Amniotic epithelial cell (primary cell): ENCODE measurements at places on chromosomes 4 and X.

GRCh38 chrX:44082829-44083228, 109.6 kb upstream of the NDP start:
- no peak for DNase-seq

DNA sequence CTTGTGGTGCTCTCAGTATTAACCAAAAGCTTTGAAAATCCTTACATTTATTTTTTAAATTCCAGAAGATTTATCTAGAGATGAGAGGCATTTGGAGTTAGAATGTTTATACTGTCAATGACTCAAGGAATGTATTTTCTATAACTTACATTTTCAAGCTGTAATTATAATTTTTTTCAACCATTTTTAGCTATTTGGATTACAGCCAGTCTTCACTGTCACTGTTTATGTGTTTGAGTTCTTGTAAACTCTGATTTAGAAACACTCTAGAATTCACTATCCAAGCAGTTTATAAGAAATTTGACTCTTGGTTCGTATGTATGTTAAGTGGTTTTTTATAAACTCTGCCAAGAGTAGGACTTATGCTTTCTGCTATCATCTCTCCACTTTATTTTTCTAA, 36.7 kb upstream of the GUCY1A1 start:
- DNase-seq = no peak

DNA sequence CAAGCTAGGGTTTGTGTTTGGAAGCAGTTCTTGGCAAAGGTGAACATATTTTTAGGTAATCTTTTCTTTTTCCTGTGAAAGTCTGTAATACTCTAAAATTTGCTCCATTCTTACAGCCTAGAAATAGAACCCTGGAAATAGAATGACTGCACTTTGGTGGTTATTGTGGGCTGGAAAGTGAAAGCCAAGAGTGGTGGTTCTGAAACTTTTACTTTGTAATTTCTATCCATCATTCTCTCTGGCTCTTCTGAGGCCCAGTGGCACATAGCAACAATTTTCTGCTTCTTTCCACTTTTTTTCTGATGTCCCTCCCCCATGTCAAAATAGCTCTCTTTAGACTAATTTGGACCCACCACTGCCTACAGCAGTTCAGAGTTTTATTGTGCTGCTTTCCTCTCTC, 300.4 kb upstream of the RPS6KA3 start:
- DNase-seq = no peak

- DNase-seq = no peak
These were observed 2183.9 kb upstream of the TENM3 start for GRCh38 chr4:180059216-180059881.

- DNase-seq = peak; percentile 55
These were observed 895 bp downstream of the USP51 start for GRCh38 chrX:55488593-55489313.

- DNase-seq = no peak
These were observed 33.1 kb downstream of the SLC7A11 start for GRCh38 chr4:138209094-138209493.

DNA sequence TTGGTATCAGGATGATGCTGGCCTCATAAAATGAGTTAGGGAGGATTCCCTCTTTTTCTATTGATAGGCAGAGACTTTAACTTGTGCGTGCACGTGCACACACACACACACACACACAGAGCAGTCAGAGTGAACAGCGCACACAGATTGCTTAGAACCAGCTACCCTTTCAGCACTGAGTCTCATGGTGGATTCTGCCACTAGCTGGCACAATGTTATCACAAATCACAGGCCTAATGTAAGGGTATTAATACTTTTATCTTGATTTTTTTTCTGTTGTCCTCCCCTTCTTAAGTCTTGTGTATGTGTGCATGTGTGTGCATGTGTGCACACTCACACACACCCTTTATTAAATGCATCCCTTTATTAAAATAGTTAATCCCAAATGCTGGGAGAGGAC, 53.2 kb downstream of the HADH start:
- DNase-seq = no peak

DNA sequence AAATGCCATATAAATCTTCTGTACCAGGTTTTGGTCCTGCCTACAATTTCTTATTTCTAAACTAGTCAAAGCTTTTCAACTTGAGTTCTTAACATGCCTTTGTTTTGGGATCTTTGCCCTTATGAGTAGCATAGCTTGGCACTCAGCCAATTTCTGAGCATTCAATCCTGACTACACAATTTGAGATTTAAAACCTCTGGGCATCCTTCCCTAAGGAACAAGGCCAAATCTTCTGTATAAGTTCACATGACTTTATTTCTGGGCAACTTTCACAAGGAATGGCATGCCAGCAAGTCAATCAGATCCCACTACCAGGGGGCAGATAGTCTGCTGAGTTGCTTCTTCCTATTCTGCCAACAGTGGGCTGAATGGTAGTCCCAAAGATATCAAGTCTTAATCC, 254.2 kb downstream of the ADAMTS3 start:
- DNase-seq = peak; percentile 64

GRCh38 chr4:139540632-139541031, 15.4 kb downstream of the SETD7 start:
- DNase-seq = no peak

DNA sequence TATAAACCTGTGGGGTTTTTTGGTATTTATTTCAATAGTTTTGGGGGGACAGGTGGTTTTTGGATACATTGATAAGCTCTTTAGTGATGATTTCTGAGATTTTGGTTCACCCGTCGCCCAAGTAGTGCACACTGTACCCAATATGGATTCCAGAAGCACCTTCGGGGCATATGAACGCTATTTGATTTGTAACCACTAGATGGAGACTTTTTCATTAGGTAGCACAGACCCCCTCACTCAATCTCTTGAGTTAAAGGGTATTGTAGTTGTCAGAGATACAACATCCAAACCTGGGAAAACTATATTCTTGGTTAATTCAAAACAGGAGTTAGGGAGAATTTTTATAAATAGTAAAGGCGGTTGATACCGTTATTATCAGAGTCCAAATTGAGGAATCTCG, 79.8 kb downstream of the SPANXN3 start:
- DNase-seq = peak; percentile 42
